Activated CD8-positive, alpha-beta T cell treated with anti-CD3 and anti-CD28 coated beads for 36 hours (primary cell): ENCODE measurements at places on chromosomes 6 and 20.
A peak's percentile ranks its signal among the peaks of the same experiment; 100 is the strongest.

- no peak for DNase-seq
These were observed 19.8 kb downstream of the SDC4 start for GRCh38 chr20:45328451-45328850.

- DNase-seq: no peak
These were observed 256.9 kb downstream of the CDH26 start for GRCh38 chr20:60214901-60215815.

GRCh38 chr6:127342296-127342945 lies 988 bp downstream of the ECHDC1 start:
- no peak for DNase-seq

GRCh38 chr6:39407446-39407993 lies 85.0 kb upstream of the KCNK16 start:
- no peak for DNase-seq

GRCh38 chr6:37576336-37576737 lies 76.6 kb upstream of the CCDC167 start:
- no peak for DNase-seq

DNA sequence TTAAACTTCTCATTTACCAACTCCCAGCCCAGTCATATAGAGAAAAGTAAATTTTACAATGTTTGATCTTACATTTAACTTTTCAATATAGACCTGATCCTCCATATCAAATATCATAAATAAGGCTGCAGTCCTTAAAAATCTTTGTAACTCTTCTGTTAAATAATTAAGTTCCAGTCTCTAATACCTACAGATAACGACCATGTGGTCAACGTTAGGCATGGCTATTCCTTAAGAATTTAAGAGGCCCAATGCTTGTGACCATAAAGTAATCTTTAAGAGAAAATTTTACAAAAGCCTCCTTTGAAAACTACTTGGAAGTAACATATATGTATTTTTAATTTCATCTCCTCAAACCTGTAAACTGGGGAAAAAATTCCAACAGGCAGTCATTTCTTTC lies 1.6 kb downstream of the FBXO5 start:
- no peak for DNase-seq

DNA sequence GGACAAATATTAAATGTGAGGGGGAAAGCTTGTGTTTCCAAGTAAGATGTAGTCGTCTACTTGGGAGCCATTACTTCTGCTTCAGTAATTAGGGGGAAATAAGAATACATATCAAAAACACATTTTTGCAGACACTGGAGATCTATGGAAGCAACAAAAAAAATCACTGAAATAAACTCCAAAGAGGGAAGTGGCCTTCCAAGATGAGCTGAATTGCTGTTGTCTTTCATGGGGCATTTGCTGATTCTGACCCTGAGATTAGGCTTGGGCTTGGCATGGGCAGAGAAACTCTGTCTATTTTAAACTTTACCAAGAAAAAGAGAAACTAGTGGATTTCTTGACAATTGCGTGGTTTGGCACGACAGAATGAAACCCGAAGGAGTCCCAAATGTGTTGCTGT lies 120.1 kb downstream of the MAP3K5 start:
- no peak for DNase-seq

DNA sequence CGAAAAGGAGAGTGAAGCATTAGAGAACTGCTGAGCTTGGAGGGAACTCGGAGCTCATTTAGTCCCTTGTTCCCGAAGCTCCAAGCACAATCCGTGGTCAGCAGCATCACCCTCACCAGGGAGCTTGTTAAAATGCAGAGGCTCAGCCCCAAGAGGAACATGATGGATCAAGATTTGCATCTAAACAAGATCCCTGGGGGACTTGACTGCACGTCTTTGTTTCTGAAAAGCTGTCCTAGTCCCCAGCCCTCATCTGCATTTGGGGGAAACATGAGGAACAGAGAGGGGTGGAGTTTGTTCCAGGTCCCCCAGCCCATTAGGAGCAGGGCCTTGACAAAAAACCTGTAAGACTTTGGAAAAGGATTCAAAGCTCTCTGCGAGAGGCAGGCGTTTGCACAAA lies 4.1 kb upstream of the LBP start:
- no peak for DNase-seq

DNA sequence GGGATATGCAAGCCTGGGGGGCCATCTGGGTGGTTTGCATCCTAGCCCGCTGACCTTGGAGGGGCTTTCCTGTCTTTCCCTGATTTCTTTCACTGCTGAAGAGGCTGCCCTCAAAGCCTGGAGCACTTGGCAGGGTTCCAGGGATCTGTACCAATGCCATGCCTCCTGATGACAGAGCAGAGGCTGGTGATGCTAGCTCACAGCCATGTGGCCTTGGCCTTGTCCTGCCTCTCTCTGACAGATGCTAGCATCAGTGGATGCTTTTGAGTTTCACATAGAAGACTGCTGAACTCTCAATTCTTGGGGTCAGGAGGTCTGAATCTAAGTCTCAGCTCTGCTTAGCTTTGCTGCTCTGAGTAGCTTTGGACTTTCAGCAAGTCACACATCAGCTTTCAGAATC lies 21.9 kb upstream of the RREB1 start:
- DNase-seq: peak; percentile 28

- no peak for DNase-seq
These were observed 189.0 kb upstream of the FOXA2 start for GRCh38 chr20:22773344-22773743.

DNA sequence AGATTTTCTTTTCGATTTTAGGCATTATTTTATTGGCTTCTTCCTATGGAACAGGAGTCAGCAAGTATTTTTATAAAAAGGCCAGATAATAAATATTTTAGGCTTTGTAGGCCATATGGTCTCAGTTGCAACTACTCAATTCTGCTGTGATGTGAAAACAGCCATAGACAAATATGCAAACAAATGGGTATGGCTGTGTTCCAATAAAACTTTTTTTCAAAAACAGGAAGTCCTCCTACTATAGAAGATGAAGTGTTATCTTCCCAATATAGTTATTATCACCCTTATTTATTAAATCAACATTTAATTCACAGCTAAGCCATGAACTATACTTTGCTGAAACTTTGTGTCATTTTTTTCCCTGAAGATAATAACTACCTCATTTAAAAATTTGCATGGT lies 57.2 kb downstream of the CHD6 start:
- no peak for DNase-seq

DNA sequence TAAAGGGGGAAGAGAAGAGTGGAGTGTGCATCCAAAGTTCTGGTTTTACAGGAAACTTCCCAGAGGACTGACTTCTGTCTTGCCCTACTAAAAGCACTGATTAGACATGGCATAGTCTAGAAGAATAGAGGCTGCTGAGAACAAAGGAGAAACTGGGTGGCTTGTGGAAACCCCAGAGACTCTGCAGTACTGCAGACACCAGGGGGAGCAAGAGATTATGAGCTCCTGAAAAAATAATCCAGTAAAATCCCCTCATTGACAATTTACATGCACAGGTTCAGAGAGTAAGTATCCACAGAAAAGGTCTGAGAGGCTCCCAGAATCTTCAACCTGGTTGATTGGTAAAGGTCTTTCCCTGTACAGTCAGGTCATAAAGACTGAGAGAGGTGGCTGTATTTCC lies 48.7 kb upstream of the CLVS2 start:
- peak; percentile 1 for DNase-seq

DNA sequence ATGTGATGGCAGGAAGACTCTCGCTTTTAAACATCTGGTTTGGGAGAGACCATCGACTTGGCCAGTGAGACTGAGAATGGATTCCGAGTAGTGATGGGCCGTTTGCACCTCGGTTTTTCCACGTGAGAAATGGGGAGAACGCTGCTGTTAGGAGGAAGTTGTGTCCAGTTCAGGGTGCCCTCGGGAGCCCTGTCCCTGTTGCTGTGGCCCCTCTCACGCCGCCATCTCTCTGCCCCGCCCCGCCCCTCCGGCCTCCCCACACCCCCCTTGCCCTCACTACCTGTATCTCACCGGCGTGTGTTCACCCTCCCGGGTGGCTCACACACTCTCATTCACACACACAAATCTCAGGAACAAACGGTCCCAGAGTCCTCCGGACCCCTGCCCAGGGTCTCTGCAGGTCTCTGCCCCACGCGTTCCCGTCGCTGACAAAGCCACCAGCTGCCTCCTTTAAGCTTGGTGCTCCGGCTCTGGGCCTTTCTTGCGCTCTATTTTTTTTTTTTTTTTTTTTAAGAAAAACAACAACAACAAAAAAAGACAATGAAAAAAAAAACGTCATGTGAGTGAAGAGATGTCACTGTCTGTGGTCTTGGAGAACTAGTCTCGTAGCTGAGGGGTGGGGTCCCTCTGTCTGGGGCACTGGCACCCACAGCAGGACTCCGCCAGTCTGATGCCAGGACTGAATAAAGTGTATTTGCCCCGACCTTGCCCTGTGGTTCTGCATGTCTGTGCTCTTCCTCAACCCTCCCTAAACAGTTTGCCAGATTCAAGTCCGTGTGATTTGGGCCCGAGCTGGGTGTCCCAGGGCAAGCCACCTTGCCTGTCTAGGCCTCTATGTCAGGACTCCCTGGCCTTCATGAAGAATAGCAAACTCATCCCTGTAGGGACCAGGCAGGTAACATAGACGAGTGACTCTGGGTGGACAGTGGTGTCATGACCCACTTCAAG lies 2.9 kb downstream of the SOX12 start:
- DNase-seq: no peak

DNA sequence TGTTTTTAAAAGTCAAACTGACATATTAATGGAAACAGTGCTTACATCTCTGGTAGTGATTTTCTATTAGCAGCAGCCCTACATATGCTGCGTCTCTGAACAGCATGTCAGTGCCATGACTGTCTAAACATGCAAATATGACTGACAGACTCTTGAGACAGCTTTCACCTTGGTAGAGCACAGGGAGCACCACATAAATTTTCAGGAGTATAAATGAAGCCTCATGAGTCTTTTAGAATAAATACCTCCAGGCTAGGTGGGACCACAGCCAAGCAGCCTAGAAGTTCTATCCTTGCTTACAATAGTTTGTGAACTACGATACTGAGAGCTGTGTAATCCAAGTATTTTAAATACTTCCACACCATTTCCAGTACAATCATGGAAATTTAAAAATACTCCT lies 410.7 kb upstream of the RUNX2 start:
- no peak for DNase-seq

GRCh38 chr20:2839732-2840137 lies 720 bp downstream of the PCED1A start:
- no peak for DNase-seq

DNA sequence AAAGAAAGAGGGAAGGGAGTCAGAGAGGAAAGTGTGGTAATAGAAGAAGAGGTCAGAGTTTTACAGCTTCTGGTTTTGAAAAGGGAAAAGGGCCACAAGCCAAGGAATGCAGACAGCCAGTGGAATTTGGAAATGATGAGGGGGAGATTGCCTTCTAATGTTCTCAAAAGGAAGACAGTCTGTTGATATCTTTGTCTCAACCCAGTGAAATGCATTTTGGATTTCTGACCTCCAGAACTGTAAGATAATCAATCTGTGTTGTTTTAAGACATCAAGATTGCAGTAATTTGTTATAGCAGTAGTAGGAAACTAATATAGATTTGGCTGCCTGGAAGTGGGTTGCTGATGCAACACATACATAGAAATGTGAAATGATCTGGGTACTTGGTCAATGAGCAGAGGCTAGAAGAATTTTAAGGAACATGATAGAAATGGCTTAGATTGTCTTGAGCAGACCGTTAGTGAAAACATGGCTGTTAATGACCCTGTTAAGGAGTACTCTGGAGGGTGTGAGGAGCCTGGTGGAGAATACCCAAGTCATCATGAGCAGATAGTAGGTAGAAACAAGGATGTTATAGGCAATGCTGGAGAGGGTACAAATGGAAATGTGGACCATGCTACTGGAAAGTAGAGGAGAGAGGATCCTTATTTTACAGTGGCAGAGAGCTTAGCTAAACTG lies 255.8 kb upstream of the RAB32 start:
- no peak for DNase-seq

GRCh38 chr6:143843677-143843999 lies 500 bp downstream of the LTV1 start:
- DNase-seq: no peak

GRCh38 chr6:168082860-168083513 lies 4.0 kb upstream of the FRMD1 start:
- no peak for DNase-seq

DNA sequence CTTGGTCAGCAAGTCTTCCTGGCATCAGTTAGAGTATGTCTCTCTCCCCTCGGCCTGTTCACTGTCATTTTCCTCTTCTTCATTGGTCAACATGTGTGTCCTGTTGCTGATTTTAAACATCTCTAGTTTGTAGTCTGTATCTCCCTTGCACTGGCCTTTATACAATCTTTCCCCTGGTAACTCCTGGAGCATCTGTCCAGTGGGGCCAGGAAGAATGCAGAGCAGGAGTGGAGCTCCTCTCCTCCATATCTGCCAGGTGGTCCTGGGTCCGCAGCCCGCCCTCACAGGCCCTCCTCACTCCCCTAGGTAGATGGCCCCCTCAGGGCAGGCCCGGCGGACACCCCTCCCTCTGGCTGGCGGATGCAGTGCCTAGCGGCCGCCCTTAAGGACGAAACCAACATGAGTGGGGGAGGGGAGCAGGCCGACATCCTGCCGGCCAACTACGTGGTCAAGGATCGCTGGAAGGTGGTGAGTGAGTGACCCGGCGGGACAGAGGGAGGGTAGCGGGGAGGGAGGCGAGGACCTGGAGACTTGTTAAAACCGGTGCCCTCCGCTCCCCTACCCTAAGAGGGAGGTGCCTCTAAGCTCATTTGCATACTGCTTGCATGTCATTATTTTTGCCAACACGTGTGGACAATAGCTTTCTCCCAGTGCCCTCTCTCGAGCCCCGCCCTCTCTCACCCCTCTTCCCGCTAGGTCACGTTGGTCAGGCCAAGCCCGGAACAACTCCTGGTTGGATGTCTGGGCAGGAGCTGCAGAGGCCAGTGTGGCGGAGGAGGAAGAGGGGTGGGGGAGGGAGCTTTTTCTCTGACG lies 3.2 kb downstream of the TTBK1 start:
- no peak for DNase-seq

- DNase-seq: no peak
These were observed 189.1 kb upstream of the SULF2 start for GRCh38 chr20:47974234-47974878.

DNA sequence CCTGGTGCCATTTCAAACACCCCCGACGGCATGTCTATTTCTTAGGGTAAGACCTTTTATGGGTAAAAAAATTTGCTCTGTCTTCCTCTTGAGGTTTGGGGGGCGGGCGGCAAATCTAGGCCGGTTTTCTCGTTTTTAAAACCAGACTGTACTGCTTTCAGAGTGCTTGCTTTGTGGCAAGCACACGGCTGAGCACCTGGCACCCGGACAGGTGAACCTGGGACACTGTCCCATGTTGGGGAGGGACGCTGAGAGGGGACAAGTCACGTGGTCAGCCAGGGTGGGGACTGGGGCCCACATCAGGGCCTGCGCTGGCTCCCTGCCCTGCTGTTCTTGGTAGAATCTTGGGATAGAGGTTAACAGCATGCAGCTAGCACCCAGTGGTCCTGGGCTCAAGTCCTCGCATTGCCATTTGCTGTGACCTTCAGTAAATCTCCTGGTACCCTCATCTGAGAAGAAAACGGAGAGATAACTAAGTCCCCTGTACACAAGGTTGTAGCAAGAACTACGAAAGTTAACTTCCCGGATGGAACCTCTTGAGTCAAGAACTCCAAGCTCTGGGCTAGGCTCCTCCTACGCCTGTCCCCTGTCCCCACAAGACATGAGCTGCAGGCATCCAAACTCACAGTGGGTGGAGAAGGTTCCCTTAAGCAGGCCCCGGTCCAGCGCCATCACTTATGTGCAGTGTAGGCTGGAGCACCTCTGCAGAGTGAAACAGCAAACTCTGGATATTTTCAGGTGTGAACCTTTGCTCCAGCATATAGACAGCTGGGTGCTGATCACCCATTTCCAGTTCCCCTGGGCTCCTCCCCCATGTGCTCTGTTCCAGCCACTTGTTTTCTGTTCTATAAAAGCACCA lies 41.7 kb downstream of the PMEPA1 start:
- DNase-seq: peak; percentile 20
